Tibial nerve (tissue), 4 donors: ENCODE measurements at places on chromosomes 7 and 10. TPM values are rescaled to one million over a fixed set of nuclear protein-coding genes. Genes with fewer than 3 reads are reported as not detected.

- no peak overlapping the region for H3K4me3 ChIP-seq
- no peak overlapping the region for H3K27ac ChIP-seq
- no peak for DNase-seq
- H3K27me3 ChIP-seq: no peaks in the 10 kb centered on the region
- no peaks in the 10 kb centered on the region for H3K4me1 ChIP-seq
These were observed 164.1 kb downstream of the TCERG1L start for GRCh38 chr10:131147301-131147975.

ZYX gene
- 79.8 TPM for total RNA-seq

DNA sequence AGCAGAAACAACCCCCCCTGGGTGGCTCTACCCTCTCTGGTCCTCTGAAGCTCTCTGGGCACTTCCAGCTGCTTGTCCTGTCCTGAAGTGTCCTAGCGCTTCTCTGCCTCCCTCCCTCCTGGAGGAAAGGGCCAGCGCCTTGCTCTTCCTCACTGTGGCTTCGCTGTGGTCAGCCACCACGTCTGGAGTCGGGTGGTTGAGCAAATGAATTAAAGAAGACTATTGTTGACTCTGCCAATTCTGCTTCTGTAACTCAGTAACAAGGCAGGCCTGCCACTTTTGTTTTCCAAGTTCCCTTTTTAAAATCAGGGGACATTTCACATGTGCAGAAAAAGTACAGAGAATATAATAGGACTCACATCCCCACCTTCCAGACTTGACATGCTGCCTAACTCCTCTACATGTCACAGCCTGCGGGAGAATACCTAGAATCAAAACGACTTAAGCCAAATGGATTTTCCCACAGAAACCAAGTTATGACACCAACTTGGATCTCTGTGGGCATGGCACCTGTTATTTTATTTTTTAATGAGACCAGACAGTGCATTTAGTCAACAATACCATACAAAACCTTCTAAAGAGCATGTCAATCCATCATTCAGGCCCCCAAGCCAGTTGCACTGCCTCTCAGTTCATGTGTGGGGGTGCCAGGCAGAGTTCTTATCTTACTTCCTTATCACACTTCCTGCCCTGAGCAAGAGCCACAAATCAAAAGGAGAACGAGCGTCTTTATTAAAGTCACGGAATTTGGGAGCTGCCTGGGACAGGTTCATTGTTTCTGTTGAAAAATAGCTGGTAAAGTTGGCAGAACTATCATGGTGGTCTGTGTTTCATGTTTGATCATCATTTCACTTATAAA is 6.8 kb downstream of the FFAR4 start:
- no peaks in the 10 kb centered on the region for H3K4me1 ChIP-seq
- H3K27ac ChIP-seq: no peak overlapping the region
- peak; percentile 15 for DNase-seq

DNA sequence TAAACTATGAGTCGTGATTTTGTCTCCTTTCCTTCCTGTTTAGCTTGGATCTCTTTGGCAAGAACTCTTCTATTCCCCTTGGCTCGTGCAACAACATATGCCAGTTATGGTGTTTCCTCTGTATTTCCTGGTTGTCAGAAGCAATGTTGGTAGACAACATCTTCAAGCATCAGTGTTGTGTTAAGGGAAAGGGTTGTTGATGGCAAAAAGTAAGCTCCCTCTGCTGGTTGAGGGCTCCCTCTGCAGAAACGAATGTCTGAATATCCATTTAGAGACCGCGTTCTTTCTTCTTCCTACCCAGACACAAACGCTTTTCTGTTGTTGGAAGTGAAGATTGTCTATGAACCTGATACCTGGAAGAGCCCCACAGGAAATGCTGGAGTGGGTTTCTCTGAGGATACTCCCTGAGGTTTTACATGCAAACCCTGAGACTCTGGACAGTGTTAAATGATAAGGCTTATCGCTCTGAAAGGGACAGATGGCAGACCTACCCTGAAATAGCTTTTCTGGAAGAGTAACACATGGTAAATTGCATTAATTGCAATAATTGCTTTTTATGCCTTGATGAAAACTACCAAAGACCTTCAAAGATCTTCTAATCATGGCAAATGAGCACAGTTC is 23.5 kb upstream of the C1QL3 start:
- H3K4me1 ChIP-seq: no peaks in the 10 kb centered on the region
- no peaks in the 10 kb centered on the region for H3K27me3 ChIP-seq
- DNase-seq: no peak
- no peak overlapping the region for H3K27ac ChIP-seq
- no peaks in the 10 kb centered on the region for H3K36me3 ChIP-seq
- no peak overlapping the region for H3K4me3 ChIP-seq

DNA sequence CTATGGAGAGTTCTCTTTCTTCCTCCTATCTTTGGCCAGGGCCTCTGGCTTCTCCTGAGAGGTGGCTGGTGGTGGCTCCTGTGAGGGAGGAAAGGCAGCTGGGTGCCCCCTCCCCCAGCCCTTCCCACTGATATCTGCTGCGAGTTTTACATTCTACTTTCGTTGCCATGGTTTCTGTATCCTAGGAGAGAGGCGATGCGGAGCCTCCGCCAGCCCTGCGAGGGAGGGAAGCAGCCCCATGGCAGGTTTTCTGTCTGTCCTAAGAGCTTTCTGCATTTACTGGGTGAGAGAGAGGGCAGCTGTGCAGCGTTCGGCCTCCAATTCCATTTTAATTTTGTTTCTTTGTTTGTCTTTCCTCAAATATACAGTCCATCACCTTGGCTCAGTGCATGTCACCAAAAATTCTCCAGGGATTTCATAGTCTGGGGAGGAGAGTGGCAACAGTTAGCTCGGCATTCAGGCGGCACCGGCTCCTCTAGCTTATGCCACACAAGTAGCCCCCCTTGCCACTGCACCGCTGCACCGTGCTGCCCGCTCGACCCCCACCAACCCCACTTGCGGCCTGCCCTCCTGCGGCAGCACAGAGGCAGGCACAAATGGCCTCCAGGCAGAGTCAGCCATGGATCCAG is 20.4 kb downstream of the DNAJB12 start:
- no peak for DNase-seq
- H3K36me3 ChIP-seq: no peaks in the 10 kb centered on the region
- H3K27me3 ChIP-seq: no peaks in the 10 kb centered on the region
- peak overlapping the region; percentile 86 for H3K27ac ChIP-seq
- peaks cover 72% of the 10 kb centered on the region for H3K4me1 ChIP-seq

GRCh38 chr7:28587211-28587610 is 174.9 kb downstream of the CREB5 start:
- H3K4me1 ChIP-seq: no peaks in the 10 kb centered on the region
- H3K4me3 ChIP-seq: no peak overlapping the region
- DNase-seq: no peak
- no peaks in the 10 kb centered on the region for H3K36me3 ChIP-seq
- no peak overlapping the region for H3K27ac ChIP-seq
- no peaks in the 10 kb centered on the region for H3K27me3 ChIP-seq

SAP25 gene
- total RNA-seq: 8.4 TPM

- H3K27me3 ChIP-seq: no peaks in the 10 kb centered on the region
- no peaks in the 10 kb centered on the region for H3K36me3 ChIP-seq
- DNase-seq: no peak
- H3K27ac ChIP-seq: no peak overlapping the region
- no peak overlapping the region for H3K4me3 ChIP-seq
These were observed 97.5 kb downstream of the DNAJB9 start for GRCh38 chr7:108667216-108667615.
